ENCODE measurements at places on chromosomes 3 and 15. TPM values are rescaled to one million over a fixed set of nuclear protein-coding genes. Genes with fewer than 3 reads are reported as not detected.

GRCh38 chr15:45993508-45993907, 358.7 kb downstream of the SQOR start:
- H3K27ac ChIP-seq = no peak overlapping the region
- no peak overlapping the region for H3K4me3 ChIP-seq
- H3K36me3 ChIP-seq = no peaks in the 10 kb centered on the region
- no peak for DNase-seq
- H3K4me1 ChIP-seq = no peaks in the 10 kb centered on the region

DNA sequence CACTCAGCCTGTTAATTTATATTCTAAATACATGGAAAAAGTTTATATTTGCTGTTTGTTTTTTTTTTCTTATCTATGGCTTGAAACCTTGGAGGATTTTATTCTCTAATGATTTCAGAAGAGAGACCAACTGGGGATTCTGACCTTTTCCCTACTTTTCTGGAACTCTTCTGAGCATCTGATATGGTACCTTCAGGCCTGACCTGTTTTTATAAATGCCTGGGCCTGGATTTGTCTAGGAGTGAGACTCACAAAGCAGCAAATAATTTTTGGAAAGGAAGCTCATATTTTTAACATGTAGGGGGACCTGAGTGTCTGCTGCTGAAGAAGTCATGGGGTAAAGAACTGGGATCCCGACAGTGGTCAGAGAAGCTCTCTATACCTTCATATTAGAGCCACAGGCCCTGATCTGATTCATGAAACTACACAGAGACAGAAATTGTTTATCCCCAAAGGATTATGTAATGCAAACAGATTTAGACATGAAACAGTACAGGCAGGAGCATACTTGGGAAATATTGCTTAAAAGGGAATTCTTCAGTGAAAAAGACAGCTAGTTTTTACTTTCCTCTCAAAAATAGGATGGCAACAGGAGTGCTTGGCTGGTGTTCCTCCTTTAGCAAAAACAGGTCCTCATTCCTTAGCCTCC, 15.9 kb downstream of the PPM1L start:
- DNase-seq = no peak
- no peak overlapping the region for H3K4me3 ChIP-seq
- no peak overlapping the region for H3K27ac ChIP-seq

GRCh38 chr3:72306800-72307341, 521.9 kb upstream of the PROK2 start:
- no peak overlapping the region for H3K27ac ChIP-seq
- no peaks in the 10 kb centered on the region for H3K27me3 ChIP-seq
- no peak overlapping the region for H3K4me3 ChIP-seq
- DNase-seq = no peak
- H3K36me3 ChIP-seq = no peaks in the 10 kb centered on the region

DNA sequence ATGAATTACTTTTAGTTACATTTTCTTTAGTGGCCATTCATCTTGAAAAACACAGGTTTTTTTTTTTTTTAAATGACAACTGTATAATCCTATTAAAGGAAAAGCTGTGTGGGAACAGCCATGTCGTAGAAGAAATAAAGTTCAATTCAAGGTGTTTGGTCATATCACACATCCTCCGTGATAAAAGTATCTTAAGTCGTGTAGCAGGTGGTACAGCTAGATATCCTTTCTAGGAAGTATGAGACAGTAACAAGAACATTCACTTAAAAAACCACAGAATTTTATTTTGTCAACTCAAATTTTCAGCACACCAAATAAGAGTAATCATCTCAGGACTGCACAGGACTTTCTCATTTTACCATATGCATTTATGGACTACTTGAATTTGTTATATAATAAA, 16.1 kb downstream of the ZDHHC23 start:
- peaks cover 2% of the 10 kb centered on the region for H3K27me3 ChIP-seq
- no peak for DNase-seq
- H3K36me3 ChIP-seq = no peaks in the 10 kb centered on the region

DNA sequence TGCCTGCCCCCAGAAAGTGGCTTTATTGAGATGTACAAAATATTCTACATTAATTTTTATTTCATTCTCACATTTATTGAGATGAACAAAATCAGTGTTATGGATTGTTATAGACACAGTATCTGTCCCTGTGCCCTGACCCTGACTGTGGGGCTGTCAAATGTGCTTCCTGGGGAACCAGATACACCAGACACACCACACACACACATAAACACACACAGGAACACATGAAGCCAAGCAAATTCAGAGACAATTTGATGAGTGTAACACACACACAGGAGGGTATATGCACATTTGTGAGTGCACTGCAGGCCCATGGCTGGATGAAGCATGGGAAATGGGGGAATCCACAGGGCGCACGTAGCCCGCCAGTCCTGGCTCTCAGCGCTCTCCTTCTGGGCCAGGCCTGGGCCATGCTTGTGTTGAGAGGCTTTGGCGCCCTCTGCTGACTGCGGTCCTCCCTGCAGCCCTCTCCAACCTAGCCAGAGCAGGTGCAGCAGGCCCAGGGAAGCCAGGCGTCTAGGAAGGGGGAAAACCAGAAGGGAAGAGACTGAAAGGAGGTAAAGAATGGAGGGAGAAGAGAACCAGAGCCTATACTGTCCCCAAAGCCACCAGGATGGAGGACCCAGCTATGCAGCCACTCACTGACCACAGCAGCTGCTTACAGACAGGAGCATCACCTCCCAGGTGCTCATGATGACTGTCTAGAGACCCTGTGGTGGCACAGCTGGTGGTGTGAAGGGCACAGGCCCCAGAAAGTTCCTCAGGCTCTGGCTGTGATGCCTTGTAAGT, 18.0 kb upstream of the LOXL1 start:
- peak; percentile 87 for DNase-seq
- peak overlapping the region; percentile 37 for H3K27ac ChIP-seq
- H3K4me1 ChIP-seq = peaks cover 27% of the 10 kb centered on the region
- H3K36me3 ChIP-seq = no peaks in the 10 kb centered on the region

DNA sequence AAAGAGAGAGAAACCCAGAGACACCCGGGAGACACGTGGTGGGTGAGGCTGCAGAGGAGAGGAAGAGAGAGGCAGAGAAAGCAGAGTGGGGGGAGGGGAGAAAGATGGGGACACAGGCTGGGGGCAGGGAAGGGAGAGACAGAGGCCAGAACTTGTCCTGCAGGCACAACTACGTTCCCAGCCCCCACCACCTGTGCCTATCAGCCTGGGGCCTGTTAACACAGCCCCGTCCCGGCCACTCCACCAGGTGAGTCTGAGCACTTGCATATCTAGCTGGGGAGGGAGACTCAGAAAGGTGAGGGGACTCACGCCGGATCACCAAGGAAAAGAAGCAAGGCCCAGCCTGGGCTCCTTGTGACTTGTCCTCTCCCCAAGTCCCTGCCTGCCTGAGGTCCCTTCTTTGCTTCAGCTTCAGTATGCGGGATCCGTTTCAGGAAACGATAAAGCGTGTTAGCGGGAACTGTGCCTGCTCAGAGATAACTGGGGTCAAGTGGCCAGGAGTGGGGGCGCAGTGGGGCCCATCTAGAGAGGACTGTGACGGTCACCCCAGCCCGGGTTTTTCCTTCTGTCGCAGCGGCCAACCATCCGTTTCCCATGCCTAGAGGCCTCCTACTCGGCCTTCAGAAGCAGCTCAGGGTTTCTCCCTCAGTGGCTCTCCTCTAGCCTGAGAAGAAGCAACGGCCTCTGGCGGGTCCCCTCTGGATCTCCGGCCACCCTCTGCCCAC, 10.3 kb downstream of the LINGO1 start:
- H3K36me3 ChIP-seq = no peaks in the 10 kb centered on the region
- no peak overlapping the region for H3K4me3 ChIP-seq

DNA sequence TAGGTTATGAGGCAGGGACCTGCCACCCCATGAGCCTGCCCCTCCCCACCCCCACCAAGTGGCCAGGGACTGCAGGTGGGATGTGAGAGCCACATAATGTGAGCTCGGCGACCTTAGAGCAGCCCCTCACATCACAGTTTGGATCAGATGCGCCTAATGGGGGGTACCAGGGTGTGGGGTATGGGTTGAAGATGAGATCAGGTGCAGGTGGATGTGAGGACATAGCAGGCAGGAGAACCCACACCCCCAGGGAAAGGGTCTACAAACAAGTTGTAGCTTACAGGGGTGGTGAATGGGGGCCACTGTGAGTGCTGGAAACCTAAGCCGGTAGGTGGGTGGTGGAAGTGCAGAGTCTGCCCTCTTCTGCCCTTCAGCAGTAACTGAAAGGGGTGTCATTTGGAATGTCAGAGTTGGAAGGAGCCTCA, 94.0 kb downstream of the CORO2B start:
- no peaks in the 10 kb centered on the region for H3K36me3 ChIP-seq
- H3K4me3 ChIP-seq = no peak overlapping the region
- no peak overlapping the region for H3K27ac ChIP-seq
- H3K27me3 ChIP-seq = peaks cover 15% of the 10 kb centered on the region

- H3K27me3 ChIP-seq = peaks cover 8% of the 10 kb centered on the region
- H3K36me3 ChIP-seq = no peaks in the 10 kb centered on the region
- DNase-seq = no peak
- H3K4me1 ChIP-seq = no peaks in the 10 kb centered on the region
- H3K4me3 ChIP-seq = no peak overlapping the region
- H3K27ac ChIP-seq = no peak overlapping the region
Measured at GRCh38 chr3:49183873-49184272, 12.5 kb downstream of the KLHDC8B start.

DNA sequence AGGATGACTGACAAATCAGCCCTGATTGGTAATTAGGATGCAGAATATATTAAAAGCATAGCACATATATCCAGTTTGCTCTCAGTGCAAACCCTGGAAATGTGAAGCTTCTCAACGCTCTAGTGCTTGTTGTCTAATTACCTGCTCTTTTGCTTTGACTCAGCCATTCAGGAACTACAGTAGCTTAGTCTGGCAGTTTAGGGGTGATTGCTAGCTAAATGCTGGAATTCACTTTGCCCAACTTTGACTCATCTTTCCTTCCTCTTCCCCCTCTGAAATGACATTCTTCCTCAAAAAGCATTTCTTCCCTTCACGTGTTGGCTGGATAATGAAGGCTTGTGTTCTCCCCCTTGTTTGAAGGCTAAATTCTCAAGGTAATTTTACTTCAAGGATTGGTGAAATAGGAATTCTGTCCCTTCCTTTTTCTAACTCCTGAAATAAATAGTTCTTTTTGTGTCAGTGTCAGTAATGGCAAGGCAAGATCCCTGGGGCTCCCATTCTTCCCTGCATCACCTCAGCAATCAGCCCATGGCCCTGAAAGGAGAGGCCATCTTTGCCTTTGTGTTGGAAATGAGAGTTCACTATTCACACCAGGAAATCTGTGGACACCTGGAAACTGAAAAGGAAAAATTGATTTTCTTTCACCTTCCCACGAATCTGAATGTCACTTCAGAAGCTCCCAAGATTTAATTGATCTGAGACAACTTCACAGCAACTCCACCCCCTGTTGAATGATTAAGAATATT, 103.6 kb downstream of the ECT2 start:
- DNase-seq = no peak
- H3K36me3 ChIP-seq = no peaks in the 10 kb centered on the region
- H3K4me1 ChIP-seq = no peaks in the 10 kb centered on the region
- H3K27ac ChIP-seq = no peak overlapping the region
- no peak overlapping the region for H3K4me3 ChIP-seq

DNA sequence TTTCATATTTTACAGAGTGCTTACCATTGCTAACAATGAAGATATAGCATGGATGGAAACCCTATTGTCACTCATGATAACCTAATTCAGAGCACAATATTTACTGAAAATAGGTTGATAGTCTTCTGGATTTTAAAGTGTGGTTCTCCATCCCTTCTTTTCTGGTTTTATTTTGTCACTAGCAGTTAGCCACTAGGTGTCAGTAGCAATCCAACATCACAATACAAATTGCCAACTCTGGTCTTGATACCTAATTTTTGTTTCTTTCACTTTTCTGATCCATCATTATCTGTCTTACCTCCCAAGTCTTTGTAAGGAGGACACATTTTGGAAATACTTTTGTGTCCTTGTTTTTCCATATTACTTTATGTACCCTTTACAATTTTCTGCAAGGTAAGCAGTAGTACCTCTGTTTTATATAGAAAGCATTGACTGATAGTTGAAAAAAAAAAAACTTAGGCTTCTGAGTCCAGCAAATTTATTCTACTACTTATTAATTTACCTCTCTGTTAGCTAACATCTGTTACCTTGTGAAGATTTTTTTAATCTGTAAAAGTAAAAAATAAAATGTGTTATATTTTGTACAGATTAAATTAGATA, 28.3 kb upstream of the CRYBG3 start:
- H3K4me1 ChIP-seq = peaks cover 3% of the 10 kb centered on the region
- H3K27ac ChIP-seq = no peak overlapping the region
- no peak overlapping the region for H3K4me3 ChIP-seq
- peak; percentile 38 for DNase-seq

- no peak for DNase-seq
- H3K4me3 ChIP-seq = no peak overlapping the region
- peaks cover 14% of the 10 kb centered on the region for H3K36me3 ChIP-seq
- H3K27ac ChIP-seq = no peak overlapping the region
- H3K27me3 ChIP-seq = peaks cover 36% of the 10 kb centered on the region
Measured at GRCh38 chr3:13281507-13282357, 138.4 kb downstream of the NUP210 start.

DNA sequence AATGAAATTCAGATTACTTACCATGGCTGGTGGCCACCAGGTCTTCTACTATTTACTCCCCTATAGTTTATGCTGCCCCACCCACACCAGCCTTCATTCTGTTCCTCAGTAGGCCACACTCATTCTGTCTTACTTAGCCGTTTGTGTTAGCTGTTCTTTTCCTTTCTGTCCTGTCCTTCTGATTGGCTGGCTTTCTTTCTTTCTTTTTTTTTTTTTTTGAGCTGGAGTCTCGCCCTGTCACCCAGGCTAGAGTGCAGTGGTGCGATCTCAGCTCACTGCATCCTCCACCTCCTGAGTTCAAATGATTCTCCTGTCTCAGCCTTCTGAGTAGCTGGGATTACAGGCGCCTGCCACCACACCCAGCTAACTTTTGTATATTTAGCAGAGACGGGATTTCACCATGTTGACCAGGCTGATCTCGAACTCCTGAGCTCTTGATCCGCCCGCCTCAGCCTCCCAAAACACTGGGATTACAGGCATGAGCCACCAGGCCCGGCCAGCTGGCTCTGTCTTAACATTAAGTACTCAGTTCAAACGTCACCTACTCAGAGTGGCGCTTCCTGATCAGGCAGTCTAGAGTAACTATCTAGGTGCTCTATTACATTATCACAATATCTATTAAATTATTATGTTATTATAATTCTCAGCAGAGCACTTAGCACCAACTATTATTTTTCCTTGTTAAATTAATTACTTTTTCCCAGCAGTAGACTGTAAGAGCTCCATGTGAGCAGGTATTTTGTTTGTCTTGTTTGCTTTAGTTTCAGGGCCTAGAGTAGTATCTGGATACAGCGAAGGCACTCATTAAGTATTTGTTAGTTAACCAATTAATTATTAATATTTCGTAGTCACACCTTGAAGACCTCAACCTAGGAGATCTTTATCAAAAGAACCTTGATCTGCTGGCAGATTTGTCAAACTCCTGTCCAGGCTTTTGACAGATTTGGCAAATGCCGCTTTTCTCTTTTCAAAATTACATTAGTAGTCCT, 6.4 kb downstream of the CMSS1 start:
- H3K4me1 ChIP-seq = peaks cover 17% of the 10 kb centered on the region
- DNase-seq = no peak
- no peaks in the 10 kb centered on the region for H3K27me3 ChIP-seq

Gene ERICH6
- 0.60 TPM for total RNA-seq

Gene MAGEL2
- total RNA-seq = not detected

Gene MST1
- total RNA-seq = 3.8 TPM

Gene C3orf85
- total RNA-seq = not detected

Gene TMEM41A
- total RNA-seq = 21.6 TPM

Gene ACOX2
- total RNA-seq = not detected

Gene TMEM207
- total RNA-seq = not detected

Gene CYP11A1
- total RNA-seq = not detected

Gene PATL2
- total RNA-seq = 27.4 TPM

Gene GMNC
- not detected for total RNA-seq

Gene TJP1
- not detected for total RNA-seq

Gene GABRR3
- not detected for total RNA-seq

Data from activated CD8-positive, alpha-beta T cell treated with anti-CD3 and anti-CD28 coated beads, Interleukin-2, amount 10 ng/mL, durations not matched to agents 7 days and 5 days (primary cell).